Tibial nerve (tissue), 4 donors: ENCODE measurements at places on chromosomes 3 and 15.
A peak's percentile ranks its signal among the peaks of the same experiment; 100 is the strongest.

DNA sequence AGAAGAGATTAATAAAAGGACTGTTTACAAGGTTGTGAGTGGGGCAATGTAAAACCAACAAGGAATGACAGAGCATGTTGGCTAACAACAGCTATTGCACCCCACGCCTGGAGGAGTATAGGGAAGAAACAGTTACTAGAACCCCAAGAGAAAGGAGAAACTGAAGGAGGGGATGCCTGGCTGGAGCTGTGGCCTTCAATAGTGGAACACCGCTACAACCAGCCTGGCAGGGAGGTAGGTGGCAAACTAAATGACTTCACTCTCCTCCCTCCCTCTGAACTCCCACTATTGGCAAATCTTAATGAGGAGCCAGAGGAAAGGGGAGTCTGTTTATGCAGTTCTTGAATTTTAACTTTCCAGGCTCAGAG, 7.2 kb upstream of the CD47 start:
- no peak for DNase-seq

- DNase-seq, result no peak
Observed at GRCh38 chr15:67178569-67179210, 75.8 kb downstream of the AAGAB start.

GRCh38 chr3:163368168-163368567, 1710.1 kb downstream of the SI start:
- no peak for DNase-seq

- DNase-seq, result no peak
Observed at GRCh38 chr3:52453496-52454249, at the start of gene TNNC1. TSS of gene TNNC1 (minus strand) at chr3:52454041. CDS start at chr3:52454015, 26 bp downstream.

DNA sequence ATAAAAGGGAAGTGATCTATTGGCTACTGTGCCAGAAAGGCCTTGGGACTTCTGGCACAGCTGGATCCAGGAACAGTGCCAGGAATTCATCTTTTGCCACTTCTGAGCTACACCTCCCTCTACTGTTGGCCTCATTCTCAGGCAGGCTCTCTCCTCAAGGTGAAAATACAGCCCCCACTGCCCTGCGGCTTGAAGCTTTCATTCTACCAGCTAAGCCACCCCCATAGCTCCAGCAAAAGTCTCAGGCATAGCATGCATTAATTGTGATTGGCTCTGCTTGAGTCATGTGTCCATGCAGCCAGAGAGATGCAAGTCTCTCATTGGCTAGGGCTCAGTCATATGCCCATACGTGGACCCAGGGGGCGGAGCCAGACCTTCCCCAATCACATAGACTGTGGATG, 142.4 kb downstream of the TPRA1 start:
- no peak for DNase-seq

- DNase-seq, result no peak
Observed at GRCh38 chr15:101697488-101697887, 26.8 kb downstream of the TARS3 start.

GRCh38 chr3:13595485-13595884, 46.6 kb downstream of the FBLN2 start:
- DNase-seq, result no peak

- no peak for DNase-seq
Observed at GRCh38 chr15:84840741-84841429, 23.7 kb downstream of the ALPK3 start.

DNA sequence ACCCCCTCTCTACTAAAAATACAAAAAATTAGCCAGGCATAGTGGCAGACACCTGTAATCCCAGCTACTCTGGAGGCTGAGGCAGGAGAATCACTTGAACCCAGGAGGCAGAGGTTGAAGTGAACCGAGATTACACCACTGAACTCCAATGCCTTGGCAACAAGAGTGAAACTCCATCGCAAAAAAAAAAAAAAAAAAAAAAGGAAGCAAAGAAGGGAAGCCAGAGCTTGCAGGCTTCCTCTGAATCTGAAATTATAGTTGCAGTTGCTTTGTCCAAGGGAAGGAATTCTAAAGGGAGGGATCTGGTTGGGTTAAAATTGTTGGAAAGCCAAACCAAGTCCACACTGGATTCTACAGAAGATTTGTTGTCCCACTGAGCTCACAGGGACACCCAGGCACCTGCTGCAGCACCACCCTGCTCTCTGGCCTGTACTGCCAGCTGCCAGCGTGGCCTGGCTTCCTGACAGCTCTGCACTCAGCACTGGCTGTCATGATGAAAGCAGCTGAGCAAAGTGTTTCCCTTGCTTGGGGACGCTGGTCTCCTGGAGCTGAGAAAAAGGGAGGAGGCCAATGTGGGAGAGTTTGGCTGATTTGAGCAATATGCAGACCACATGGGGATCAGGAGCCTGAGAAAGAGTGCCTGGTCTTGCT, 88.8 kb upstream of the HES1 start:
- DNase-seq, result peak; percentile 35

GRCh38 chr3:97778152-97778551, 13.6 kb downstream of the ARL6 start:
- no peak for DNase-seq

- DNase-seq, result no peak
Observed at GRCh38 chr3:124786511-124787241, 56.4 kb downstream of the UMPS start.

GRCh38 chr3:47429476-47430270, 46.1 kb downstream of the SCAP start:
- no peak for DNase-seq

DNA sequence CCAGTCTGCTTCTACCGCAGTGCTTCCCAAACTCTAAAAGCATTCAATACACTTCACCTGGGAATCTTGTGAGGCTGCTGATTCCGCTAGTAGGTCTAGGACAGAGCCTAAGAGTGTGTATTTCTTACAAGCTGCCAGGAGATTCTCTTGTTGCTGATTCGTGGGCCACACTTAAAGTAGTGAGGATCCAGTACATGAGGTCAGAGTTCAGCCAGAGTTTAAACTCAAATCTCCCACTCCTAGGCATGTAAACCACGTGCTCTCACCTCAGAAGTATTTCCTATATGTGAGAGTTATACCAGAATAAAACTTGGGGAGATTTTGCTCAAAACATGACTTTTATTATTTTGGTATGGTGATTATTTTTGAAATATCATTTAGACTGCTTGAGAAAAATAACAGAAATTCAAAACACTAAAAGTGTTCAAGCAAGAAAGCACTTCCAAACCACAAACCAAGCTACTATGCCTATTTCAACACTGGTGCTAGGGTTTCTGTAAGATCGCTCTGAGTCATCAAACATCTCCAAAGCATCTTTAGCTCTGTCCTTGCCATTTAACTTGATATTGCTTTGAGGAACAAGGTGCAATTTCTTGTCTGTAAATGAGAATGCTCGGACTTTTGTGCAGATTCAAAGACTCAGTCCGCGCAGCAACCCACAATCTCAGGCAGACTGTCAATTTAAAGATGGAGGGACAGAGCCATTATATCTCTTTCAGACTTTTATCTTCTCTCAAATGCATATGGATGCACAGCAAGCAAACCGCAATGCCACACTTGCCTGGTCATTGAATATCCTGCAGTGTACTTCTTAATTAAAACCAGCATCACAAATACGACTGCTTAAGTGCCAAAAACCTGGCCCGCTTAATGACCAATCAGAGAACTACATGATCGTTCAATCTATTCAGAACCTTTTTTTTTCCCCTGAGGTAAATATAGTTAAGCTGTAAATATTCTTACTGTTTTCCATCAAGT, 59.8 kb downstream of the AGTR1 start:
- no peak for DNase-seq

DNA sequence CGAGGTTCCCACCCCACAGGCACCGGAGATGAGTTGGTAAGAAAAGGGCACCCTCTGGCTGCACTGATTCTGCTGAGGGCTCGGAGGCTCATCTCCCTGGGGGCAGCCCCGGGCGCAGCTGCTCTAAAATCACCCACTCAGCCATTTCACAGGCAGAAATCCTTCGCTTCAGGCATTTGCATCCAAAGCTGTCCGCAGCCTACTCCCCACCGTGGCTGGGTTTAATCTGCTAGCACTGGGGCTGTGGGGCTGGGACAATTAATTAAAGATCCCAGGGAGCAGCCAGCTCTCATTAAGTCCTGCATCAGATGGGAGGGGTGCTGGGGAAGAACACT, 104.3 kb upstream of the PRR20G start:
- no peak for DNase-seq

DNA sequence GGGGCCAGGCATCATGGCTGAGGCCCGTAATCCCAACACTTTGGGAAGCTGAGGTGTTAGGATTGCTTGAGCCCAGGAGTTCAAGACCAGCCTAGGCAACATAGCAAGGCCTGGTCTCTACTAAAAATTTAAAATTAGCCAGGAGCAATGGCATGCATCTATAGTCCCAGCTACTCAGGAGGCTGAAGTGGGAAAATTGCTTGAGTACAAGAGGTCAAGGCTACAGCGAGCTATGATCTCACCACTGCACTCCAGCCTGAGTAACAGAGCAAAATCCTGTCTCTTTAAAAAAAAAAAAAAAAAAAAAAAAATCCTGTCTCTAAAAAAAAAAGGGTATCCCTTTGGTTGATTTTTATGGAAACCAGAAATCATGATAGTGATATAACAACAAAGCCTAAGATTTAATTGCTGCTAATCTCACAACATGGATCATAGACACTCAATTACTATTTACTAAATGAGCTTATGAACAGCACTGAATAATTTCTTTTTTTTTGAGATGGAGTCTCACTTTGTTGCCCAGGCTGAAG, 12.1 kb downstream of the PCLAF start:
- DNase-seq, result no peak

GRCh38 chr15:82737975-82738374, 28.3 kb upstream of the AP3B2 start:
- DNase-seq, result no peak

- DNase-seq, result no peak
Observed at GRCh38 chr3:122060040-122060698, 5.0 kb downstream of the CD86 start.

DNA sequence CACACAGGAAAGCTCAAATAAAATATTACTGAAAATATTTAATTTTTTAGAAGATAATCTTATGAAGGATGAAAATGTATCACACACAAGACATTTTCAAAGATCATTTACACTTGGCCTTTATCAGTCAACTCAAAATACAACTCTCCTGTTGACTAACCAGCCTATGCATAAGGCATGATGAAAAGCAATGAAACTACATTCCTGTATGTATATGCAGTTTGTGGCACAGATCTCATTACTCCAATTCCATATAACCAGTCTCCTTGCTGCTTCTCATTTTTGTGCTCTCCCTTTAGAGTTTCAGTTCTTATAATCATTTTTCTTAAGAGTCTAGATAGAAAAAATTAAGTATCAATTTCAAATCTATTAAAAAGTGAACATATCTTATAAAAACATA, 25.8 kb downstream of the AQR start:
- DNase-seq, result no peak

DNA sequence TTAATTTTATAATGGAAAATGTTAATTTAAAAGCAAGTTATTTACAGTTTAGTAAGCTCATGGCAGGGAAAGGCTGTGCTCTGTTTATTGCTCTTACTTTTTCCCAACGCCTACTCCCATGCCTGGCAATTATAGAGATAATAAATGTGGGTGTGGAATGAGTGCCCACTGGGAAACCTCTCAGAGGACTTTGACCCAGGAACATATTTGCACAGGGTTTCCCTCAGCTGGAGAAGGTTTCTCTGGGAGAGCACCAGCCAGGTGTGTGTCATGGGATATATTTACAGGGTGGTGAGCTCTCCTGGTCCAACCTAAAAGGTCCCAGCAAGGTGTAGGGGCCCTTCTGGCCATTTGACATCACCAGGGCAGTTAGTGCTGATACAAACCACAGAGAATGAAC, 27.9 kb downstream of the ZNF710 start:
- DNase-seq, result no peak

DNA sequence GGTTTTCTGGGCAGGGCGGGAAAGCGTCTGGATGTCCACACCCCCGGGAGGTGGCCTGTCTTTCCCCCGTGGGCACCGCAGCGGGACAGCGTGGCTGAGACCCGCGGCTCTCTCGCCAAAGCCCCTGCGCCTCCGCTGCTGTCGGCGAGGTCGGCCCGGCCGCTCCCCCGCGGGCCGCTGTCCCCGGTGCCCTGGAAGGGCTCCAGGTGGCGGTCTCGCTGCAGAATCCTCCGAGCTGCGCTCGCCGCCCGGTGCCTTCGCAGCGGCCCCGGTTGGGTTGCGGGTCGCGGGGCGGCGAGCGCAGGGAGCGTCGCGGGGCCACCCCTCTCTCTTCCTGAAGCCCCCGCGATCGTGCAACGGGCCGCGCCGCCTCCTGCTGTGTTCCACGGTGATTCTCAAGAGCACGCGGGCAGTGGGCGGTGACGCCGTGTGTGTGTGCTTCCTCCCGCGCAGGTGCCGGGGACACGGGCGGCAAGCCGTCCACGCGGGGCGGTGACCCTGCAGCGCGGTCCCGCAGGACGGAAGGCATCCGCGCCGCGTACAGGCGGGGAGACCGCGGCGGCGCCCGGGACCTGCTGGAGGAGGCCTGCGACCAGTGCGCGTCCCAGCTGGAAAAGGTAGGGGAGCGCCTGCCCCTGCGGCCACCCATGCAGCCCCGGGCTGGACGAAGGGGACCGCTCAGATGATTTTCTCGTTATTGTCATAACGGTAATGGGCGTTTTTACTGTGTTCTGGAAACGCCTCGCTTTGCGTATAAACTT, 54.4 kb downstream of the LRRK1 start:
- DNase-seq, result no peak

DNA sequence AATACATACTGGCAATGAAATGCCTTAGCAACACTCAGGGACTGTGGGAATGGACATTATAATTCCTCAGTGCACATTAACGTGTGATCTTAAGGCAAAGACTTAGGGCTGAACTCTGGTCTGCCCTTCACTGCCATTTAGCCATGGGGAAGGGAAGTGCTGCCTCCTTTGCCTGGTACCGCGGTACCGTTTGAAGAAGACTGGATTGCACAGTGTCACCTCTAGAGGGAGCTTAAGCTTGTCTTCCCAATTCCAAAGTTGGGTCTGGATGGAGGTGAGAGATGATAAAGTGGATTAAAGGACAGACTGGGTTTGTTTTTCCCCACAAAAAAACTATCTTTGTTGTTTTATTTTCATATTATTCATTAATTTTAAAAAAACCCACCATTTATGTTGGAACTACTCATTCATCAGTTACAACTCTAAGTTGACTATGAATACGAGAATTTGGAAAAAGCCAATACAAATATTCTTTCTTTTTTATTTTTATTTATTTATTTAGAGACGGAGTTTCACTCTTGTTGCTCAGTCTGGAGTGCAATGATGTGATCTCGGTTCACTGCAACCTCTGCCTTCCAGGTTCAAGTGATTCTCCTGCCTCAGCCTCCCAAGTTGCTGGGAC, 60.0 kb upstream of the SYN2 start:
- no peak for DNase-seq
